Urinary bladder (tissue), 4 donors: ENCODE measurements at places on chromosomes 11 and 22.
A peak's percentile ranks its signal among the peaks of the same experiment; 100 is the strongest.

GRCh38 chr11:131756479-131757110, 386.2 kb downstream of the NTM start:
- DNase-seq, result no peak

DNA sequence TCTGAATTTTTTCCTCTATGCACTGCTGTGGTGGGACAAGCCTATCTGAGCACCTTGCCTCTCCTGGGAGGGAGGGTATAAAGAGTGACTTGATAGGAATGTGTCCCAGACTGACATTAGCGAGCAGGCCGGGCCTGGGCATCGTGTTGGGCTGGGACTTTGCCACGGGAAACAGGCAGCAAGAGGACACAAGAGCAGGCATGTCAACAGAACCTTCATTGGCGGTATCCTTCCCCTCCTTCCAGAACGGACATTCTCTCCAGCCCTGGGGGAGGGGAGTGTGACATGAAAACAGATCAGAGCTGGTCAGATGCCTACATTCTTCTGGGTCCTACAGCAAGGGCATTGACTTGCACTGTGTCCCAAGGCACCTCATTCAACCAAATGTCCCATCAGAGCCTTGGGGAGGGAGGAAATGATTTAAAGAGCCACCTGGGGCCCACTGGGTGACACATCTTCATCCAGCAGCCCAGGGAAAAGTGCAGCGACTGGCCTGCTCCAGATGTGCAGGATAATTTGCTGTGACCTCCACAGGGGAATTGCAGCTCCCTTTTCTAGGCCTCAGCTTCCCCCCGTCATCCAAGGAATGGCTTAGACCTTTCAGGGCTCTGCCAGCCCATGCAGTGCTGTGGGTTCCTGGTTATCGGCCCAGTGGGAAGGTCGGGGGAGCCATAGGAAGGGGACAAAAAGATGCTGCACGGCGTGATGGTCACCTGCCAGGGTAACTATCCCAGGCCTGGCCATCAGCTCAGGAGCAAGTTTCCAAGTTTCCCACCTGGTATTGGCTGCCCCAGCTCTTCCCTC, 21.8 kb upstream of the UVRAG start:
- no peak for DNase-seq

DNA sequence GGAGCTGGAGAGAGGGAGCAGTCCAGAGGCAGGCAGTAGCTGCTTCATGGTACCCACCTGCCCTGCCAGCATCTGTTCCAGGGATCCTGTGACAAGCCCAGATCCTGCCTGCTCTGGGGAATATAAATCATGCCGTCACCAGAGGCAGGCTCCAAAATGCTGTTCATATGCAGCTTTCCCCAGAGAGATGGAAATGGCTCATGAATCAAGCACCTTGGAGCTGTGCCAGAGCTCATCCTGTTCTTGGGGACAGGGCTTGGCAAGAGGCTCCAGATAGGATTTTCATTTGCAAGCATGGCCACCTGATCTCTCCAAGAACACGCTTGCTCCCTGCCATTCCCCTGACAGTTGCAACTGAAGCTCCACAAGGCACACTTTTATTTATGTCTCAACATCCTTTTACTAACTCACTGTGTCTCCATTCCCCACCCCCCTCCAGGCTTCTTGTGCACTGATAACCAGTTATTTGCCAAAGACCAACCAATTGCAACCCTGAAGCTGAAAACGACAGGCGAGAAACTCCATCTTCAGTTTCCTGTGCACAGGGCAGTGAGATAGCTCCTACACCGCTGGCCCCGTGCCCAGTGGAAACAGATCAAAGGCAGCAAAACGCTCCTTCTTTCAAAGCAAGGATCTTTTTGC, 115.8 kb upstream of the PITPNB start:
- peak; percentile 57 for DNase-seq

GRCh38 chr11:35337136-35337913, 82.0 kb downstream of the SLC1A2 start:
- no peak for DNase-seq

- no peak for DNase-seq
Observed at GRCh38 chr22:22927888-22928665, 40.5 kb downstream of the IGLL5 start.

DNA sequence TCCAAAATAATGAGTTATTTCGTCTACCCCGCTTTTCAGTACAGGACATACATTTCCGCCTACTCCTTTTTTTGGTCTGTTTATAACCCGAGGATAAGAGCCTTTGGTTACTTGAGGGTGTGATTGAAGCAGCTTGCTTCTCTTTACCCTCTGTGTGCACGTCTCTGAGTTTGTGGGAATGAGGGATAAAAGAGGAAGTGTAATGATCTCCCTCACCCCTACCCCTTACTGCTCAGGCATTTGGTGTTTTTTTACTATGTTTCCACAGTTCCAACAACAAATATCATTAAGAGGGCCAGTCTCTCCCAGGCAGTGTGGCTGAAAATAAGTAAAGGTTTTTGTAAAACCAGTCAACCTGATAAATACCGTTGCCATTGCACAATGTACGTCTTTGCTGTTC, 83.2 kb upstream of the GAL start:
- no peak for DNase-seq

DNA sequence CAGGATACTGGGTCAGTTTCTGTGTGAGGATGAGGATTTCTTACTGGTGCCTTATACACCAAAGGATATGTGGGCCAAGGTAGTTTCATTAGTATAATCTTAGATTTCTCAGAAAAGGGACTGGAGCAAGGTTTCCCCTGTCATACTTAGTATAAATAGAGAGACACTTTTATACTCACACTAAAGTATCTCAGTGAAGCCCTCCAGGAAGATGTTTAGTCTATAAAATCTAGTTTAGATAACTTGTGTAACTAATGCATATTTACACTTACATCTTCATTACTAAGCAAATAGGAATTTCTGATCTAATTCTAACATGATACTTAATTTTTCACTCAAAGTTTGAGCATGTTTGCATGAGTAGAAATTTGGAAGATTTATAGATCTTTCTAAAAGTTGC, 11.1 kb downstream of the EMSY start:
- no peak for DNase-seq

DNA sequence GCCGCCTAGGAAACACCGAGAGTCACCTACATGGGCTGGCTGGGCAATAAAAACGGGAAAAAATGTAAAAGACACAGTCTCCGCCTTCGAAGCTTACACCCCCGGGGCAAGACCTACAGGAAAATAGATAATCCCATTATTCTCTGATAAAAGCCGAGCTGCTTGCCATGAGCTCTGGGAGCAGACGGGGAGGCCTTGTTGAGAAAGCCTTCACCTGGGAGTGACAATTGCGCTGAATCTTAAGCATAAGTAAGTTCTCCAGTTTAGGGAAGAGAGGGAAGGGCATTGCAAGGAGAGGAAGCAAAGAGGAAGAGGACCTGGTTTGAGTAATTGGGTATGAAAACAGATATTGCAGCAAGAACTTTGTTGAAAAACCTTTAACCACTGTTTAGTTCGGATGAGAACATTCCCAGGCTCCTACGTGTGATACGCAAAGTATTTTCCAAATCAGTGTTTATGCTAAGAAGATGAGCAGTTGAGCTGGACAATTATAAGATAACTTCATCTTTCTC, 813 bp upstream of the BTBD10 start:
- no peak for DNase-seq

- no peak for DNase-seq
Observed at GRCh38 chr11:33197915-33198727, 36.8 kb upstream of the CSTF3 start.

- DNase-seq, result no peak
Observed at GRCh38 chr11:113488931-113489351, 13.7 kb upstream of the DRD2 start.
